ENCODE measurements at places on chromosomes 2 and 18. TPM values are rescaled to one million over a fixed set of nuclear protein-coding genes. Genes with fewer than 3 reads are reported as not detected.
A peak's percentile ranks its signal among the peaks of the same experiment; 100 is the strongest.

GRCh38 chr18:35371412-35372195 lies 5.5 kb downstream of the ZNF396 start:
- no peak for DNase-seq

DNA sequence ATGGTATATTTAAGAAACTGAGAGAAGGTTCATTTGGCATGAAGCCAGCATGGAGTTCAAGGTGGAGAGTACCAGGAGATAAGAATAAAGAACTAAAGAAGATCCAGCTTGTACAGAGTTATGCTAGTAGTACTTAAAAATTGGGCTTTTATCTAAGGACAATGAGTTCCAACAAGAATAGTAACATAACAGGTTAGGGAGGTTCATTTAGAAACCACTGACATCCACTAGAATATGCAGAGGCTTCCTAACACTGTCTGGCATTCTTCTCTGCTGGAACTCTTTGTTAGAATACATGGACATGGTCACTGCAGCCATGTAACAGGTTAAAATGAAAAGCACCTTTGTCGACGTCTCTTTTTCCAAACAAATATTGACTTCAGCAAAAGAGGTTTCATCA lies 42.6 kb upstream of the DSC1 start:
- no peak for DNase-seq

DNA sequence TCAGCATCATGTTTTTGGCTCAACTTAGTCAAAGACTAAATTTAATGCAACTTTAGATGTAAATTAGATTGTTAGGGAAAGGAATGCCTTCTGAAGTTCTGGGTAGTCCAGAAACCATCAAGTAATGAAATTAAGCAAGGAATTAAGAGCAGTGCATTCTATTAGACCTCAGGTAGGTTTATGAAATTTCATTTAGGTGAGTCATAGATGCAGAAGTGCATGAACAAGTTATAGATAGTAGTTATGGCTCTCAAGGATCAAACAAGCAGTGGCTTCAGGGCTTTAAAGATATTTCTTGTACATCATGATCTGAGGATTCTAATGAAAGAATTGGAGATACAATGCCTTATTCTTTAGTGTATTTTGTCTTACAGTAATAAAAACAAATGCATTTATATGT lies 25.4 kb upstream of the SPOPL start:
- DNase-seq, result no peak

DNA sequence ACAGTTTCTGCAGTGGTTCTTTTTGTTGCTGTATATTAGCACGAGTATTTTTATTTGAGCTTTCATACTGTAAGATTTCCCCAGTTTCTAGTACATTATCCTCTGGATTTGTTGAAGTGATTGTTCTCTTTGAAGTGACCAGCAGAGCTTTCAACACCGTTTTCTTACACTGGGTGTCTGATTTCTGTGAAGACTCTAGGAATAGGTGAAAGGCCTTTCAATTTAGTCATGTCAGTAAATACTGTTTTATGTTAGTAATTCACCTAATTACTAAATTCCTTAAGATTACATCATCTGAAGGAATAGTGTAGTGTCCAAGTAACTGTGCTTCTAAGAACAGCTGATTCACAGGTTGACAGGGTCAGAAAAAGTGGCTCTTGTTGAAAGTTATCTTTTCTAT lies 2.3 kb downstream of the PPM1B start:
- DNase-seq, result peak; percentile 57

- no peak for DNase-seq
Observed at GRCh38 chr2:10354399-10354798, 51.7 kb downstream of the HPCAL1 start.

- DNase-seq, result no peak
Observed at GRCh38 chr2:8790739-8791162, 46.7 kb downstream of the KIDINS220 start.

- DNase-seq, result no peak
Observed at GRCh38 chr2:168439536-168439935, 16.5 kb upstream of the CERS6 start.

- DNase-seq, result no peak
Observed at GRCh38 chr2:97713296-97714083, at the start of gene ZAP70. Gene ZAP70 (plus strand): TSS chr2:97713576. CDS start chr2:97724037, 10,461 bp downstream.

GRCh38 chr2:182038576-182038975 lies 52.9 kb downstream of the PPP1R1C start:
- peak; percentile 35 for DNase-seq

DNA sequence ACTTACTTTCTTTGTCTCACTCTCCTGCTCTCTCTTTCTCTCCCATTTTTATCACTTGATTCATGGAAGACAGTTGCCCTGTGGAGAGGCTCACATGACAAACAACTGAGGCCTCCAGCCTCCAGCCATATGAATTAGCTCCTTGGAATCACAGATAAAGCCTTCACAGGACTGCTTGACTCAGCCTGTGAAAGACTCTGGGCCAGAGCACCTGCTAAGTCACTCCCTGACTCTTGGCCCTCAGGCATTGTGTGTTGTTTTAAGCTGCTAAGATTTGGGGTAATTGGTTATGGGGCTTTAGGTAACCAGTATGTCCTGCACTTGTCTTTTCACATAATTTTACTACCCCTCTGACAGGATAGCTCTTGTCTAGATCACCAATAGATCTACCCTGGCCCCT lies 334.9 kb downstream of the SOX11 start:
- no peak for DNase-seq

Gene DTNA
- total RNA-seq, result 19.3 TPM

Gene EFEMP1
- total RNA-seq, result 35.8 TPM

Data from kidney epithelial cell (primary cell).